SK-N-DZ (cell line): ENCODE measurements at places on chromosomes 3 and 15.

GRCh38 chr15:76904461-76905012, 603 bp downstream of the SCAPER start:
- DNase-seq = peak; percentile 60

DNA sequence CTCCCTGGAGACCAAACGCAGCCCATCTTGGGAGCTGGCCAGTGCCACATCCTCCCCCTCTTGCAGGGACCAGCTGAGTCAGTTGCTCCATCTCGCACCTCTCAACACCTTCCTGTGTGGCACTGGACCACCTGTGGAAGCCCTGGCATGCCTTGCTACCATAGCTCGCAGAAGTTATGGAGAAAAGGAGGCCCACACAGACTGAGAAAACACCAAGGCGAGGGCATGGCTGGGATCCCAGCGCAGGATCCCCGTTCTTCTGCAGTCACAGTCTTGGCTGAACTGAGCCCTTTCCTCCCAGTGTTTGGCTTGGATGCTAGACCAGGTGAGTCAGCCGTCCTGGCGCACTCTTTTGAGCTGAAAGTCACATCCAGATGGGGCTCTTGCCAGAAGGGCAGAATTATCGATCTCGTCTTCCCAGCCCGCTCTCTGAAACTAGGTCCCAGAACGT, 46.9 kb downstream of the CHRD start:
- no peak for DNase-seq

- DNase-seq = no peak
These were observed 62.2 kb downstream of the CDC25A start for GRCh38 chr3:48125886-48126622.

- DNase-seq = no peak
These were observed 12.3 kb downstream of the ANPEP start for GRCh38 chr15:89802231-89802928.

- no peak for DNase-seq
These were observed 4.1 kb downstream of the ARID3B start for GRCh38 chr15:74545086-74545485.

GRCh38 chr15:75112848-75113492, 88.7 kb upstream of the C15orf39 start:
- no peak for DNase-seq

DNA sequence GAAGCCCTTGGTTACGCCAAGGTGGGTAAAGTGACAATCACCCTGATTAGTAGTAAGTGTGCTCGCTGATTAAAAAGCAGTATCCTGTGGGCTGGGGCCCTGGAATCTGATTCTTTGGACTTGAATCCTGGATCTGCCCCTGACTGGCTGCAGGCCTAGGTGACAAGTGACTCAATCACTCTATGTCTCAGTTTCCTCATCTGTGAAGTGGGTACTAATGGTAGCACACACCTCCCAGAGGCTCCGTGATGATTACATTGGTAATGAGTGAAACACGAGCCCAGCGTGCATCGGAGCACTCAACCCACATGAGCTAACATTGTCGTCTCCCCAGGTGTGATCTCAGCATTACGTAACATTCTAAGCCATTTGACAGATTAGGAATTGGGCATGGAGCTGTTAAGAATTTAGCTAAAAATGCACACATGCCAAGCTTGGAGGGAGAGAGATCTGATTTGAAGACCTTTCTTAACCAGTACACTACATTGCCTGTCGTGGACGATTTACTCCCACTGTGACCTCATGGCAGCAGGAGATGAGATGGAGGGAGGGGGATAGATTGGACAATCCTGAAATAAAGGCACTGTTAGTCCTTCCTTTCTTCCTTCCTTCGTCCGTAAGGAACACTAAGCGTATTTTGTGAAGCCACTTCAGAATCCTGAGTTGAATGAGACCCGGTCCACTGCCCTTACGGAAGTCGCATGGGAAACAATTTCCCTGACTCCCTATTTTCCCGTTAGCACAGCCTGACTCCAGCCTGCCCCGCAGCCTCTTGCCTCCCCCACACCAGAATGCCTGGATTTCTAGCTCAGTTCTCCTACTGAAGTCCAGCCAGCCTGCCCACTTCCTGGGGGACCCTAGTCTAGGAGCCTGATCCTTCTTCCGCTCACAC, 32.1 kb downstream of the MGLL start:
- no peak for DNase-seq
